ENCODE measurements at places on chromosomes 1 and 21.

DNA sequence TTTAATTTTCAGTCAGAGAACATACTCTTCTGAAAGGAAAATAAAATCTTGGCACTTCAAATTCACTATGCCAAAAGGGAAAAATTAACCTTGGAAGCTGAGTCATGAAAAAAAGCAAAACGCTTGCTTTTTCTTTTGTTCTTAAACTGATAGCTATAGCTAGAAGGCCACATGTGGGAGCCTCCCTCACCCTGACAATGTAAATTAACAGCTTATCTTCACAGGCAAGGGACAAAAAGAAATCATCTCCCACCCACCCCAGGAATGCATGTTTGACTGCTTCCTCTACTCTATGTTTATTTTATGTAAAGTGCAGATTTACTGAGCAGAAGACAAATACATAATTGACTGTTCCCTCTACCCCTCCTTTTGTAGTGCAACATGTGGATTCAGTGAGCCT is 38.0 kb downstream of the EBNA1BP2 start:
- no peak for DNase-seq

GRCh38 chr1:178488393-178488792 is 8.4 kb downstream of the CLEC20A start:
- DNase-seq, result no peak

DNA sequence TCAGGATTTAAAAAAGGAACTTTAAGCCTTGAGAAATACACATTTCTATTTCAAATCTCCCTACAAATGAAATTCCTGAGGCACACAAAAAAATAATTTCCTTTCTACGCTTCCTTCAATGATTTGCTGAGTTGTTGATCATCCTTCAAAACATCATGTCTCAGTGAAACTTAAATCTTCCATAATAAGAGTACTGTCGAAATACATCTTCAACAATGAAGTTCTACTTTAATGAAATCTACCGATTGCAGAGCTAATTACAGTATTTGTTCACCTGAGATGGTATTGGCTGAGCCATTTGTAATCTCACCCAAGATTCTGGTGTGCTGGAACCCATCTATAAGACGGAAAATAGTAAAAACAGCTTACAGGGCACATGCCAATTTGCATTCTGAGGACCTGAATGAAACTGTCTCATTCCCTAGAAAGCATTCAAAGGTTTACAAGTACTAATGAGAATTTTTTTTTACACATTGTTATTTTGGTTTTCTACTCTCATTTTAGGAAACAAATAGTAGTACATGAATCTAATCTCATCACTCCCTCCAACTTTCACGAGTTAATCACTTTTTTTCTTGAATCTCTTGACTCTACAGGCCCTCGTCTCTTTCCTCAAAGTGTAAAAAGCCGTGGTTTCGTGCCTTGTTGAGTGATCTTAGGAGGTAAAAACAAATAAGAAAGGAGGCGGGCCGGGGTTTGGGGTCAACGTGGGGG is 1.1 kb downstream of the CHML start:
- DNase-seq, result no peak

- DNase-seq, result no peak
Observed at GRCh38 chr1:112665857-112666256, 8.6 kb upstream of the MOV10 start.

GRCh38 chr1:200179781-200180160 is 152.3 kb downstream of the NR5A2 start:
- DNase-seq, result no peak

- no peak for DNase-seq
Observed at GRCh38 chr1:216542263-216542662, 119.0 kb upstream of the USH2A start.

DNA sequence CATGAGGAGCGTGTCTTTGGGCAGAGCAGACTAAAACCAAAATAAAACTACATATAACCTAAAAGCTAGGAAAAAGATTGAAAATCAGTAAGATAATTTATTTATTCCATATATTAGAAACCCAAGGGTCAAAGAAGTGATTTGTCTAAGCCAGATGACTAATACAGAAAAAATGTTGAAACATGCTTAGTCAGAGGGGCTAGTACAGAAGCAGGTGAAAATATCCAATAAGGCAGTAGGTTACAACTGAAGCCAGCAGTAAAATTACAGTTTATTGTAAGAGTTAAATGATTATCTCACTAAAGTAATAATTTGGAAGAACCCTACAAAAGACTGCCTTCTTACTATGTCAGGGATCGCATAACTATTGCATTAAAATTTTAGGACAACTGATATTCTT is 1190.9 kb upstream of the PRMT6 start:
- DNase-seq, result no peak

- peak; percentile 55 for DNase-seq
Observed at GRCh38 chr1:117758444-117759316, 152.8 kb downstream of the TENT5C start.

GRCh38 chr1:187091666-187092065 is 262.9 kb downstream of the PLA2G4A start:
- DNase-seq, result no peak

- no peak for DNase-seq
Observed at GRCh38 chr1:157008502-157008901, 37.0 kb downstream of the ARHGEF11 start.

DNA sequence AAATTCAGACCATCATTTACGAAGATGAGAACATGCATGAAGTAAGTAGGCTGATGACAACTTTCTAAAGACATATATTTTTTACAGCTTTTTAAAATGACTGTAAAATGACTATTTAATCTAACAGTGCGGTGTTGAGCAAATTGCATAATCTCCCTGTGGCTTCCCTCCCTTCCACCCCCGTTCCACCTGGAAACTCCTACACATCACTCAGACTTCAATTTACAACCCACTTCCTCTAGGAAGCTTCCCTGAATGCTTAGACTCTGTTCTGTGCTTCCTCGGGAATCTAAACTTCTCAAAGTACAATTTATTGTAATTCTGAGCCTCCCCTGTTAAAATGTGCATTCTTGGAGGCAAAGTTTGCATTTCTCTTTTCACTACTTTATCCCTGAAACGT is 354.9 kb downstream of the DPYD start:
- no peak for DNase-seq

DNA sequence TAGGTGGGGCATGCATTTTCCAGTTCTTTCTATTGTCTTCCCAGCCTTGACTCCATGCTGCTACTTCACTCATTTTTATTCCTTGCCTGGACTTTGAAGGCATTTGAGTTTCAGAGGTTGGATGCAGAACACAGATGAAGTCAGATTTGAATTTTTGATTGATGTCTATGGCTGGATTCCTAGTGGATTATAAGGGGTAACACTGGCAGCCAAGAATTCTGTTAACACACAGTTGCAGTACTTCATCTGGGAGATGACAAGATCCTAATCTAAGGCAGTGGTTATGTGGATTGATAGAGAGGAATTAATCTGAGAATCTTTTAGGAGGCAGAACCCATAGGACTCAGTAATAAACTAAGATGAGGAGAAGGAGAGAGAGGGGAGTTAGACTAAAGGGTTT is 439.0 kb upstream of the USP24 start:
- no peak for DNase-seq

DNA sequence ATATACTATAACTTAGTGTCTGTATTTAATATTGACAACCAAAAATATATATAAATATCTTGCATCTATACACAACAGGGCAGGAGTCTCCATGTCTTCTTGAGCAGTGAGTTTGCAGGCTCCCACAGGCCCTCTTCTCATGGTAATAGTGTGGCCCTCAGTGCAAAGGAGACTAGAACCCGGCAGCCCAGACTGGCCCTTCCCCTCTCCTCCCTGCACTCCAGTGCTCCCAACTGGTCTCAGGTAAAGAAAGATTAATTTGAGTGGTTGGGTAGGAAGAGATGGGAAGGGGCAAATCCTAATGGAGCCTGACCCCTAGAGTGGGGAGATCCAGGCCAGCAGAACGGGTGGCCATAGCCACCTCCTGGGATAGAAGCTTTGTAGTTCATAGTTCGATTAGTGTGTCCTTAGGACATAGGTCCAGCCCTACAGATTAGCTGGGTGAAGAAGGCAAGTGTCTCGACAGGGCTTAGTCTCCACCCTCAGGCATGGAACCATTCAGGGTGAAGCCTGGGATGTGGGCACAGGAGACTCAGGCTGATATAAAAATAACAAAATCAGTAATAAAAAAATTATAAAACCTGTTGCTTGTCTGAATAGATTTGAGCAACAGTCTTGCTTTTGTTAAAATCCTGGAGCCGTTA is 32.3 kb downstream of the SLC2A1 start:
- no peak for DNase-seq

GRCh38 chr21:28263974-28264373 is 728.7 kb downstream of the LTN1 start:
- DNase-seq, result no peak

Measured in effector memory CD4-positive, alpha-beta T cell (primary cell).